ENCODE measurements at places on chromosomes 1 and 21. TPM values are rescaled to one million over a fixed set of nuclear protein-coding genes. Genes with fewer than 3 reads are reported as not detected.

GRCh38 chr1:92994105-92994712 is 32.9 kb upstream of the DIPK1A start:
- no peaks in the 10 kb centered on the region for H3K36me3 ChIP-seq
- H3K4me1 ChIP-seq, result no peaks in the 10 kb centered on the region
- no peaks in the 10 kb centered on the region for H3K27me3 ChIP-seq
- no peak overlapping the region for H3K27ac ChIP-seq
- DNase-seq, result peak; percentile 70
- H3K4me3 ChIP-seq, result no peak overlapping the region

GRCh38 chr1:147890177-147890790 is 12.3 kb upstream of the GJA8 start:
- peak; percentile 73 for DNase-seq
- no peaks in the 10 kb centered on the region for H3K4me1 ChIP-seq

GRCh38 chr1:51740652-51741051 is 123.8 kb downstream of the OSBPL9 start:
- H3K4me3 ChIP-seq, result no peak overlapping the region
- no peaks in the 10 kb centered on the region for H3K27me3 ChIP-seq
- H3K4me1 ChIP-seq, result peaks cover 6% of the 10 kb centered on the region
- DNase-seq, result no peak

DNA sequence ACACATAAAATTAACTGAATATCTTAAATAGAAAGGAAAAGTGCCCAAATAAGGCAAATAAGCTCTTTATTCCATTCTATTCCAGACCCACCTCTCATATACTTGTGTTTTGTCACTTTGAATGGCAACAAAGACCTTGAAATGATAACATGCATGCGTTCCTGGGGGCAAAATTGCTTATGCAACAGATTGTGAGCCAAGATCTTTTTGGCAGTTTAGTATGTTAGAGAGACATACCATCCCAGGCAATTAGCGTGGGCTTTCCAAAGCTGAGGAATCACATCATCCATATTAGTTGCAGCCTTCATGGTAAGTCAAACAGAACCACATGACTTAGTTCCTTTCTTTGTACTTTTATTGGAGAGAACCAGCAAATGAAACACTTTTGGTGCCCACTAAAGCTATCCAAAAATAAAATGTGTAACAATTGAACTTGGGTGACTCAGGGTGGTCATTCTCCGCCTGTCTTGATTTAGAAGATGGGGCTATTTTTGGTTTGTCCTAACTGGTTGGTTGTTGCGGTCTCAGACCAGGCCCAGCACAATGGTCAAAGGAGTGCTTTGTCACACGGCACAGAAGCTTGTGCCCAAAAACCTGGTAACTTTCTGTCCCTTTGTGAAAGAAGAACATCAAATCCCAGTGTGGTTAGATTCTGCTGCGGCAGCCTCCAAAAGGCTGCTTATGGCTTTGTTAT is 68.7 kb upstream of the ATF3 start:
- no peaks in the 10 kb centered on the region for H3K36me3 ChIP-seq
- no peaks in the 10 kb centered on the region for H3K4me1 ChIP-seq
- no peak overlapping the region for H3K4me3 ChIP-seq
- H3K27me3 ChIP-seq, result peaks cover 12% of the 10 kb centered on the region
- no peak for DNase-seq

GRCh38 chr1:12554521-12555305 is 63.3 kb downstream of the DHRS3 start:
- H3K36me3 ChIP-seq, result no peaks in the 10 kb centered on the region
- no peak overlapping the region for H3K27ac ChIP-seq
- H3K27me3 ChIP-seq, result no peaks in the 10 kb centered on the region
- H3K4me3 ChIP-seq, result no peak overlapping the region
- no peak for DNase-seq
- H3K4me1 ChIP-seq, result peaks cover 12% of the 10 kb centered on the region

DNA sequence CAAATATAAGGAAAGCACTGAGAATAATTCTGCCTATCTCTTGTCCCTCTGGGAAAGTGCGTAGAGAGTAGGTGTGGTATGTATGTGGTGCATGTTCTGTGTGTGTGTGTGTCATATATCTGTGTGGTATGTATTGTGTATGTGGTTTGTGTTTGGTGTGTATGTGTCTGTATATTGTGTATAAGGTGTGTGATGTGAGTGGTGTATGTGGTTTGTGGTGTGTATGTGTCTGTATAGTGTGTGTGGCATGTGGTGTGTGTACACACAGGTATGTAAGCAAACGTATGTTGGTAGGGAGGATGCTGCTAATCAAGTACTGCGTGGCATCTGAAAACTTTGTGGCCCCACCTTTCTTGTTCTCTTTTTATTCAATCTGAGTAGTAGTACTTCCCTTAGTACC is 68.3 kb upstream of the LAX1 start:
- no peak overlapping the region for H3K4me3 ChIP-seq
- peaks cover 31% of the 10 kb centered on the region for H3K36me3 ChIP-seq
- no peak overlapping the region for H3K27ac ChIP-seq
- peaks cover 26% of the 10 kb centered on the region for H3K4me1 ChIP-seq
- no peak for DNase-seq

GRCh38 chr1:220879509-220880361 is 492 bp downstream of the HLX start:
- H3K27me3 ChIP-seq, result peaks cover 10% of the 10 kb centered on the region
- peak overlapping the region; percentile 59 for H3K4me3 ChIP-seq
- no peaks in the 10 kb centered on the region for H3K4me1 ChIP-seq
- DNase-seq, result peak; percentile 56
- no peaks in the 10 kb centered on the region for H3K36me3 ChIP-seq

DNA sequence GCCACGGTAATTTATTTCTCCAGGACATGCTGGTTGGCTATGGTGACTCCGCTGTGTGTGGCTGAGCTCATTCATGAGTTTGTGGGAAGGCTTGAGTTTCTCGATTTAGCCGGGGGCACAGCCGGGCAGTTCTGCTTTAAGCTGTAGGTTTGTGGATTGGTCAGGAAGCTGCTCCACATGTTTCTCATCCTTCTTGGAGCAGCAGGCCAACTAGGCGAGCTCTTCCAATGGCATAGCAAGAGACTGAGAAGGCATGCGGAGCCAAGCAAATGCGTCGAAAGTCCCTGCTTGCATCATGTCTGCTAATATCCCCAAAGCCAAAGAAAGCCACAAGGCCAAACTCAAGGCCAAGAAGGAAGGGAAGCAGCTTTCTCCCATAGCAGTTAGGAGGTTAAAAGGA is 71.6 kb upstream of the GREM2 start:
- no peak overlapping the region for H3K4me3 ChIP-seq
- no peak overlapping the region for H3K27ac ChIP-seq
- no peaks in the 10 kb centered on the region for H3K4me1 ChIP-seq
- H3K36me3 ChIP-seq, result no peaks in the 10 kb centered on the region
- DNase-seq, result no peak

DNA sequence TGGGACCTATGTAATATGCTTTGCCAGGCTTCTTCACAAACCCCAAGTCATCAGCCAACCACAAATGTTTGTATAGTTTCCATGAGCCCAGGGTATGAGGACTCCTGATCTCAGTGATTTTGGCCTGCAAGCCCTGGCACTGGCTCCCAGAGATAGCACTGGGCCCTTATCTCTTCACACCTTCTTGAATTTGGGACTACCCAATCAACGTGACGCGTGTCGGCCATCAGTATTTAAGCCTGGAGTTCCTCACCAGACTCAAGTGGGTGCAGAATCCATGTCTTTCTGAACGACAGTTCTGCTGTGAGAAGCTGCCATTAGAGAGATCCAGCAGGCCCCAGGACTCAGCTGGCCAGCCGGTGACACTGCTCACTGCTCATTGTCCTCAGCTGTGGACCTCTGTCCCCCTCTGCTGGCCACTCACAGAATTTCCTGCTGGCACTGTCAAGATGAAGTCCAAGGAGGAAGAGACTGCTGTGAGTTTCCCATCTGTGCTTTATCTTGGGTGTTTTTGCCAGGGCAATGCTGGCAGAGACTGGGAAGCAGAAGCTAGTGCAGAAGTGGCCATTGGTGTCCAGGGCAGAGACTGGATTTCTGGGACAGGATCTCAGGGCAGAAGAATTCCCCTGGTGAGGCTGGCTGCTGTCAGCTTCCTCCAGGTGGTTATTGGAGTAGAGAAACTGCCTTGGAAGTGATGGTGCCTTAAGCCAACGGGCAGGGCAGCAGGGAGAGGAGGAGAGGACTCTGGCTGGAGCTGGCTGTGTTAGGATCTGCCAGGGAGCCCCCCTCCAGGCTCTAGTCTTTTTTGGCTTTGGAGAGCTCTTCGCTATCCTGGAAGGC is 28.4 kb downstream of the TMCC2 start:
- no peaks in the 10 kb centered on the region for H3K36me3 ChIP-seq
- no peaks in the 10 kb centered on the region for H3K27me3 ChIP-seq
- H3K4me3 ChIP-seq, result no peak overlapping the region
- no peak overlapping the region for H3K27ac ChIP-seq

Gene ARMH1
- 0.41 TPM for polyA plus RNA-seq

Gene BRINP3
- polyA plus RNA-seq, result not detected

Gene CDC42
- 192 TPM for polyA plus RNA-seq
